ENCODE measurements at places on chromosomes 1 and 21.

DNA sequence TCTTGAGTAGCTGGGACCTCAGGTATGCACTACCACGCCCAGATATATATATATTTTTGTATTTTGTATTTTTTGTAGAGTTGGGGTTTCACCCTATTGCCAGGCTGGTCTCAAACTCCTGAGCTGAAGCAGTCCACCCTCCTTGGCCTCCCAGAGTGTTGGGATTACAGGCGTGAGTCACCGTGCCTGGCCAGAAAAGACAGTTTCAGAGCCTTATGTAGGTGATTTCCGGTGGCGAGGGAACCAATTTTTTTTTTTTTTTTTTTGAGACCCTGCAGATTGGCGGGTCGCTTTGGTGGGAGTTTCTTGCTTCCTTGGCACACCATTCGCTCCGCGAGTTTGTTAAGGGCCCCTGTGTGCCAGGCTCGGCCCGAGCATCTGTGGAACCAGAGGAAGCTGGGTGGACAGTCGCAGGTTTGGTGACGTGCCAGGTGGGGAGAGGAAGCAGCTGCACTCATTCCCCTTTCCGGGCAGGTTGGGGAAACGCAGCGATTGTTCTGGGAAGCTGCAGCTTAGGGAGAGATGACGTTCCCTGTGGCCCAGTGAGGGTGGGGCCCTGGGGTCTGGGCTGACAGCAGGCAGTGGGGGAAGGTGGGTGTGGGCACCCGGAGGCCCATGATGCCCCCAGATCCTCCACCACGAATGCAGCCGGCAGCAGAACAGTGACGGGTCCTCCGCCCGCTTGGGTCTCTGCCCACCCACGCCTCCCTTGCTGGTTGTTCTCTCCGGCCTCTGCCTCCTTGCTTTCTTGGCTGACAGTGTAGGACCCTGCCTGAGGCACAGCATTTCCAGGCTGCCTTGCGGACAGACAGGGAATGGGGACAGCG, 25.1 kb downstream of the SPSB1 start:
- no peak for DNase-seq

GRCh38 chr21:34112316-34113033, 39.1 kb downstream of the MRPS6 start:
- DNase-seq = no peak

DNA sequence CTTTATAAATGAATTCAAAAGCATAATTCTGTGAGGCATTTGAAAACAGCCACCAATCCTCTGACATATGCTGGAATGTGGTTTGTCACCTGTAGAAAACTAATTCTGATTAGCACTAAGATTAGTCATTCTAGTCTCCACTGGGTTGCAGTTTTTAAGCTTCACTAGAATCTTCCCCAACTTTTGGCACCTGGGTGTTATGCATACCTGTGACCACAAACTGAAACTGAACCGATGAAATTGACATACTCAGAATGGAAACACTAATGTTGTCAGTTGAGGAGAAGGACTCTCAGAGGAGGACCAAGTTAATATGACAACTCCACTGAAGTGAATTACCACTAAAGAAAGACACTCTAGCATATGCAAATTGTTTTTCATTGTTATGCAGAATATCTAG, 285.8 kb upstream of the NEGR1 start:
- no peak for DNase-seq

DNA sequence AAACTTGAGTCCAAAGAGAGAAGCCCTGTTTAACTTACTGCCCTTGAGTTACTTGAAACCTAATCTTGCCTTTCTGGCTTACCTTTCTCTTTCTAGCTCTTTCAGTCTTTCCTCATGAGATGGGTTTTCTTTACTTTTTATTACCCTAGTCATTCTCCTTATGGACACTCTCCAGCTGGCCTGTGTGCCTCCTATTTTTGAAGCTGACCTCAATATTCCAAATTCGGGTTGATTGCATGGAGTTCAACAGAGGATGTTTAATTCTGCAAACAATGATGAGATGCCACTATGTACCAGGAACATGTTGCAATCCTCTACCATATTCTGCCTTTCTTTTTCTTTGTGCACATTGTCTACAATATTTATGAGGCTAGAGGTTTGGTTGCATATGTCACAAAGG, 20.7 kb downstream of the DNAJC6 start:
- DNase-seq = no peak

All from GM23338 (cell line).